Testis (tissue), 5 donors: ENCODE measurements at places on chromosomes 5 and 9.

GRCh38 chr5:95939465-95939864 lies 22.2 kb downstream of the ELL2 start:
- no peak for DNase-seq

- DNase-seq = no peak
Observed at GRCh38 chr9:98547606-98548005, 161.1 kb downstream of the GABBR2 start.

DNA sequence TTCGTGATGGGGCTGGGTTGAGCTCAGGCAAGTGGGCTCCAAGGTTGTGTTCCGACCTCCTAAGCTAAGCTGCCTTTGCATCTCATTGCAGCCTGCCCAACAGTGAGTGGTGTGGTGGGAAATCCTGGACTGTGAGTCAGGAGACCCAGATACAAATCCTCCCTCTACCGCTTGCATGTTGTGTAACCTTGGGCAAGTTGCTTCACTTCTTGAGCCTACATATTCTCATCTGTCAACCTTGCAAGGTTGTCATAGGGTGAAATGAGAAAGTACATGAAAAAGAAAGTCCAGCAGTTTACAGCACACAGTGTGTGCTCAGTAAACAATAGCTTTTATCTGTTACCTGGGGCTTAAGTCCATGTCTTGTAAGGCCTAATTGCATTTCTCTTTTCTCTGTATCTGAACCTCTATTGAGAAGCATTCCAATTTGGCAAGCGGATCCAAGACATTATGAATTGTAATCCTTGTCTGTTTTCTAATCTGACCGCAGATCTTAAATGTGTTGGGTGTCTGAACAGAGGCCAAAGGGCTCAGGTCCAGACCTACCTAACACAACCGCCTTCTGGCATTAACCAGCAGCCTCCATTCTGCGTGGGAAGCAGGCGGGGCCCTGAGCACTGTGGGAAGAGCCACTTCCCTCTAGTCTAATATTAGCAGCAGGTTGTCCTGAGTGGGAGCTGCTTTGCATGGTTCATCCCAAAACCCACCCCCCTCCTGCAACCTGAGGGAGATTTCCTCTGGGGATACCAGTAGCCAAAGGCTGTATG lies 1.8 kb upstream of the GALNT12 start:
- no peak for DNase-seq

DNA sequence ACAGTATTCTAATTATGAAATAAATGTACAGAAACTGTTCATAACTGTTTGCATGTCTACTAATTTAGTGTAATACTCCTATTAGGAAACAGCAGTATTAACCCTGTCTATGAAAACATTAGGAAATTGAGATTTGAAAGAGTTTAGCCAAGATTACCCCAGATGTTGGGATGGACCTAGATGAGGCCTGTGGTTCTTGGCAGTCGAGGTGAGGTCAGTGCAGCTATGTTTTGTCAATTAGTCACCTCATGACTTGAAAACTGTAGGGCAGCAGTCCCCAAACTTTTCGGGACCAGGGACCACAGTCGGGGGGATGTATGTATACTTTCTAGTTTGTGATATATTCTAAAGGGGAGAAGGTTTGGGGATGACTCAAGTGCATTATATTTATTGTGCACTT lies 4.7 kb downstream of the LNPEP start:
- DNase-seq = no peak

DNA sequence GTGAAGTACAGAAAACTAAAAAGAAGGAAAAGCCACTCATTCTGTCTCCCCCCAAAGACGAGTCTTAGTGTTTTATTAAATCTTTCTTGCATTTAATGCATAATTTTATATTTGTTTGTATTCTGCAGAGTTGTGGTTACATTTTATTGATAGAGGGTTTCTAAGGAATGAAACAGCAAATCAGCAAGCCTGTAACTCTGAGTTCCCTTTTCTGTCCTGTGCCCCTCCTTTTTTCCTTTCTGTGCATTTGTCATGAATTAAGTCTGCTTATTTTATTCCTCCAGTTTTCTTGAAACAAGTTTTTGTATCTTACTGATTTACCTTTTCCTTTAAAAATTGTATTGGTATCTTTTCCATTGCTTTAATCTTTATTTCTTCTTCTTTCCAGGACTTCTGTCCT lies 132.8 kb downstream of the MUSK start:
- no peak for DNase-seq

GRCh38 chr9:112858625-112859147 lies 32.0 kb downstream of the SLC46A2 start:
- no peak for DNase-seq

DNA sequence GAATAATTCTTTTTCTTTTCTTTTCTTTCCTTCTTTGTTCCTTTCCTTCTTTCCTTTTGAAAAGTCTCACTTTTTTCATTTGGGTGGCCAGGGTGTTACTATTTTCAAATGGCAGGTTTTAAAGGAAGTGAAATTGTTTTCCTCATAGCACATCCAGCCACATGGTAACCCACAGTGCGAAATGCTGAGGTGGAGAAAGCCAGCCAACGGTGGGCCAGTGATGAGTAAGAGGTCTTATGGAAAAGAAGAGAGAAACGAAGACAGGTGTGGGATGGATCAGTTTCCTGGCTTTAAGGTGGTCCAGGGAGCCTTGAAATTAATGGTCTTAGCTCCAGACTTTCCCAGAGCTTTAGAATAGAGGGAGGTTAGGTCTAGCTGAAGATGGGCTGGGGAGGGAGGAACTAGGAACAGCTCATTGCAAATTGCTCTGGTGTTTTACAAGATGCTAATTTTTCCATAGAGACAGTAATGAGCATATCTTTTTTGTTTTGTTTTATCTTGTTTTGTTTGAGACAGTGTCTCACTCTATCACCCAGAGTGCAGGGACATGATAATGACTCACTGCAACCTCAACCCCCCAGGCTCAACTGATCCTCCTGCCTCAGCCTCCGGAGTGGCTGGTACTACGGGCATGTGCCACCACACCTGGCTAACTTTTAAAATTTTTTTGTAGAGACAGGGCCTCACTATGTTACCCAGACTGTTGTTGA lies 17.8 kb downstream of the ITK start:
- DNase-seq = no peak

DNA sequence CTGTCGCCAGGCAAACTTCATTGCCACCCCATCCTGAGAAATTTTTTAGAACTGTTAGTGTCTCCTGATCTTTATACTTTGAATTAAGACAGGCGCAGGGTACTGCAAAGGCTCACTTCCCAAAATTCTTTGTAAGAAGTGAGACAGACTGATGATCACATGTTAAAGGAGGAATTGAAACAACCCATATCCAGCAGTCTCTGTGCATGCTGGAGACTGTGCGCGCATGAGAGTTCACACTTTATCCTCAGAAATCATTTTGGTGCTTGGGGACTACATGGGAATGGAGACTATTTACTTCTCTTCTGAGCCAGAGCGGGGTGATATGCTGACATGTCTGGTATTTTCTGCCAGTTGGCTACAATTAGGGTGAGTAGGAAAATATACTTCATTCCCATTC lies 91.2 kb downstream of the ZNF474 start:
- DNase-seq = no peak

DNA sequence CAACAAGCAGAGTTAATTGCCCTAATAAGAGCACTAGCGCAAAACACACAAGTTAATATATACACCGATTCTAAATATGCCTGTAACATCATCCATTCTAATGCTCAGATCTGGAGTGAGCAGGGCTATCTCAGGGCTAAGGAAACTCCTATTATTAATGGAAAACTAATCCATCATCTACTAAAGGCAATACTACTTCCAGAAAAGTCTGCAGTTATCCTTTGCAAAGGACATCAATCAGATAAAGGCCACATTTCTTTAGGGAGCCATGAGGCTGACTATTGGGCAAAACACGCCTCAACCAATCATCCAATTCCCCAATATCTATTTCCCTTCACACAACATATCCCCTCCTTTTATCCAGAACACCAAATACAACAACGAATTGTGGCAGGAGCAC lies 1032.3 kb upstream of the NUDT12 start:
- no peak for DNase-seq

DNA sequence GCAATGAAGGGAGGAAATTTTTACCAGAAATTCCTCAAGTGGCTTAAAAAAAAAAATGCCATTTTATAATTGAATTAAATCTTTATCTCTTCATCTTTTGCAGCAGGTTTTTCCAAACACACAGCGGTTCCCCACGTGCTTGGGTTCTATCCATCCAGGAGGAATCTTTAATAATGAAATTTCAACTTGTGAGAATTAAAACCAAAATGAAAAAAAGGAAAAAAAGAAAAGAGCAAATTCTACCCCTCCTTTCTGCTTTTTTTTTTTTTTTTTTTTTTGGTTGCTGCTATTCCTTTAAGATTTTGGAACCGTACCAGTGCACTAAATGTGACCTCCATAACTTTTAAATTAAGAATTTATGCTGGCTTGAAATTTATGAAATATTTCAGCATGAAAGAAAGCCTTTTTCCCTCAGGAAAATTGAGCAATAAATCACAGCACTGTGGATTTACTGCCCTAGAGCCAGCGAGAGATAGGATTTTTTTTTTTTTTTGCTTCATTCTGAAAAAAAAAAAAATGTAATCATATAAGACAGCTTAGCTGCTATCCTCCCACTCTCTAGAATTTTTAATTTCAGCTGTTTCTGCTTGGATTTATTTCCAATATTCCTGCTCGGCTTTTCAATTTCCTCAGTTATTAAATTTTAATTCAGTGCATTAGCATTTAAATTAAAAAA lies 88.5 kb downstream of the ZNF618 start:
- DNase-seq = no peak

DNA sequence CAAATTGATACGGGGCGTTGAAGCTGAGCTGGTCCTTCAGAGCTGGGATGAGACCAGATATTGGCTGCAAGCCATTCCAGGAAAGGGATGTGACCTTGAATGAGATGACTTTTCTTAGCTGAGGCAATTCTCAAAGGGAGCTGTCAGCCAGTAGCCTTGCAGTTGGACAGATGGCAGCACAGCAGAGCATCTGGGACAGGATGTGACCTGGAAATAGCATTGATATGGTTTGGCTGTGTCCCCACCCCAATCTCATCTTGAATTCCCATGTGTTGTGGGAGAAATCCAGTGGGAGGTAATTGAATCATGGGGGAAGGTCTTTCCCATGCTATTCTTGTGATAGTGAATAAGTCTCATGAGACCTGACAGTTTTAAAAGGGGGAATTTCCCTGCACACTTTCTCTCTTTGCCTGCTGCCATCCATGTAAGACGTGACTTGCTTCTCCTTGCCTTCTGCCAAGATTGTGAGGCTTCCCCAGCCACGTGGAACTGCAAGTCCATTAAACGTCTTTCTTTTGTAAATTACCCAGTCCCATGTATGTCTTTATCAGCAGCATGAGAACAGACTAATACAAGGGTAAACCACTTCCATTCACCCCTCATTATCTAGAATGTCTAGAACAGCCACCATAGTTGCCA lies 19.8 kb upstream of the MTX3 start:
- no peak for DNase-seq

- no peak for DNase-seq
Observed at GRCh38 chr5:123785162-123786071, 273.4 kb downstream of the CSNK1G3 start.

GRCh38 chr5:2841208-2841607 lies 89.7 kb upstream of the IRX2 start:
- DNase-seq = no peak

DNA sequence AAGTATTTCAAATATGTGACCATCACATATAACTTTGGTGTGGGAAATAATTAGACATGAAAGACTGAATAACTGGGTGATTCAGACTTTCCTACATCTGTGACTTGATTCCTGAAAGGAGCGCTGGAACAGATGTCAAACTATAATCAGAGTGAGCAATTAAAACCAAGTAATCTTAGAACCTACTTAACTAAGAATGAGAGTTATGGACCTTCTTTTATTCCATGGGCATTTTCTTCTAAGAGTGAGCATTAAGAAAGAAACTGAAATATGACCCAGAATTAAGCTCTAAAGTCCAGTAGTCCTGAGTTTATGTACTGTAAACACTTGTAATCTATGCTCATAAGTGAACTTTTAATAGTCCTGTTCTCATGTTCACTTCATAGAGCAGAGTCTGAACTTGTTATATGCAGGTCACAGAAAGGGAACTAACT lies 68.4 kb downstream of the PAM start:
- DNase-seq = no peak

DNA sequence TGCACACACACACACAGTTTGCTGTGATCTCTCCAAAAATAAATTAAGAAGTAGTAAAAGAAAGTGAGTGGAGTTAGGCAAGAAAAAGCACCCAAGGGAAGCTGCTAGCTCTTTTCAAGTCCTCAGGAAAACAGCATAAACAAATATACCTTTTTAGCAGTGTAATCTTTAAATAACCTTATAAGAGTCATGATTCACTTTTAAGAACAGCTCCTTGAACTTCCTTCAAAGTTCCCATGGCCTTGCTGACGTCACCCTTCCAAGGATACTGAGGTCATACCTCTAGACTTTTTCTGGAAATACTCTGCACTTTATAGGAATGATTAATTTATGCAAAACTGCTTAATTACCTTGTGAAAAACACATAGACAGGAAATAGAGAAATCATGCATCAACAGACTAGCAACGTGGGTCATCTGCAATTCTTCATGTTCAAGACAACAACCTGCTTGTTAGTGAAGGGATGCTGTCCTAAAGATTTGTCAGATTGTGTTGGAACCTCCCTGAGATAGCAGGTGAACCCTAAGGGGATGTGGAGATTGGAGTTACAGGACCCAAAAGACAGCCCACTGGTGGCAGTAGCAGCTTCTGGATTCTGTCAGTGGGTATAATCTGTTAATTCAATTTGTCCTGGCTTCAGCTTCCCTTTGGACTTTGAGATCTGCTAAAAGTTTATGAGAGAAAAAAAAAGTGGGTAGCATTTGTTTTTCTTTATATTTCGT lies 229.0 kb downstream of the ELAVL2 start:
- DNase-seq = no peak

DNA sequence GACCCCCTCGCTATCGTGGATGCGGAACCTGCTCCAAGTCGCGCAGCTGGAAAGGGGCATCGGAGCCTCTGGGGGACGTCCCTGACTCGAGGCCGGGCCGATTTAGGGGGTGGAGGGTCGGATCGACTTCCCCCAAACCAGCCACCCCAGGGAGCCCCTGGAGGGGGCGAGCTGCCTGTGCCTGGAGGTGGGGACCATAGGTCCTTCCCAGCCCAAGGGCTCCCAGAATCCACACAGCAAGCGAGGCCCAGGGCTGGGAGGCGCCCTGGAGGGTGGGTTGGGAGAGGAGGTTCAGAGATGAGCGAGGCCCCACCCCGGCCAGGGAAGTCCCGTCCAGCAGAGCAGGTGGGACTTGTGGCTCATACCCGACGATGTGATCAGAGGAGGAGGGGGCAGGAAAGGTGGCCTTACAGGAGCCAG lies 147.6 kb downstream of the GAPVD1 start:
- no peak for DNase-seq

GRCh38 chr5:178349075-178349511 lies 116.5 kb upstream of the PHYKPL start:
- no peak for DNase-seq

GRCh38 chr9:68717552-68718443 lies 12.8 kb downstream of the PIP5K1B start:
- DNase-seq = no peak

DNA sequence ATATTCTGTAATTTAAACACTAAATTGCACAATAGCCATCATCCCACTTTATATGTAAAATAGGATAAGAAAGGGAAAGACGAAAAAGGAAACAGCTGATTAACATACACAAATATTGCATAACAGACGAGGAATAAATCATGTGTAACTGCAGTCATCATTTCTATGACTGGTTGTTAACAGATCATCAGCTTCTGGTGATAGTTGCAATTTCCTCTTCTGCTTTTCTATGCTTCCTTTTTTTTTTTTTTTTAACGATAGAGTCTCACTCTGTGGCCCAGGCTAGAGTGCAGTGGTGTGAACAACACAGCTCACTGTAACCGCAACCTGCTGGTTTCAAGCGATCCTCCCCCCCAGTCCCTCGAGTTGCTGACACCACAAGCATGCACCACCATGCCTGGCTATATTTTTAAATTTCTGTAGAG lies 22.5 kb upstream of the JAKMIP2 start:
- no peak for DNase-seq
